HFF-Myc (cell line): ENCODE measurements at places on chromosomes 13 and 19.

GRCh38 chr13:43265028-43265427, 241.6 kb downstream of the DNAJC15 start:
- DNase-seq: no peak

- no peak for DNase-seq
Measured at GRCh38 chr13:32538143-32538620, 413 bp downstream of the N4BP2L2 start.

- DNase-seq: no peak
Measured at GRCh38 chr13:107200491-107200890, 632.6 kb upstream of the ARGLU1 start.

DNA sequence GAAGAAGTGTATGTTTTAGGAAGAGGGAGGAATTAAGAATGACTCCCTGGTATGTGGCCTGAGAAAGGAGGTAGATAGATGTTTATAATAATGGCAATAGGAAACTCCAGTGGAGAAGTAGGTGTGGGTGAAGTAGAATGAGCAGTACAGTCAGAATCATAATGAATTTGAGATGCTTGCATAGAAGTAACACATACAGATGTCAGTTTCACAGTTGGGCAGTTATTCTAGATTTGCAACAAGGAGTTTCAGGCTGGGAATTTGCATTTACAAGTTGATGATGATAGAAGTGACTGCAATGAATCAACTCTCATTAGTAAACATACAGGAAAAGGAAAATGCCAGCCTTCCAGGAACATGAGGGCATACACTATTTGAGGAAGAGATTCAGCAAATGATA, 149.0 kb downstream of the SLITRK1 start:
- DNase-seq: no peak

- no peak for DNase-seq
Measured at GRCh38 chr13:77497835-77498234, 37.7 kb upstream of the SCEL start.

- DNase-seq: no peak
Measured at GRCh38 chr13:80082396-80083080, 258.4 kb downstream of the SPRY2 start.

GRCh38 chr19:51372021-51372648, 319 bp downstream of the NKG7 start:
- DNase-seq: no peak

- DNase-seq: no peak
Measured at GRCh38 chr19:6279620-6279930, 200 bp downstream of the MLLT1 start.

GRCh38 chr13:50378509-50379044, 363.3 kb downstream of the KCNRG start:
- DNase-seq: no peak

GRCh38 chr19:51359294-51359693, 6.9 kb downstream of the ETFB start:
- DNase-seq: no peak

DNA sequence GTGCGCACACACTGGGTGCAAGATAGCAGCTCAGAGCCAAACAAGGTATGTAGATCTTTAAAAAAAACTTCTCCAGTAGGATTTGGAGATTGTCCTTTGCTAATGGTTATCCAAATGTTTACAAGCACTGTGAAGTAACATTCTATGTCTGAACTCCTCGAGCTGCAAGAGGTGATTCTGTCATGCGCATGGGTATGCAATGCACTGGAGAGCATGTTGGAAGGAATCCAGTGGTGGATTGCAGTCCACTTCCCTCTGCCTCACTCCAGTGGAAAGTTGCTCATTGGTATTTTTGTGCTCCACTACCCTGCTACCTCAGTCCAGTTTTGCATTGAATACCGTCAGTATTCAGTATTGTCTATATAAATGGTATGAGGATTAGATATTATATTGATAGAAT, 132.1 kb downstream of the ATP8A2 start:
- DNase-seq: no peak

GRCh38 chr13:63110466-63110865, 1694.8 kb upstream of the PCDH20 start:
- no peak for DNase-seq

GRCh38 chr19:42366673-42367072, 23.4 kb downstream of the CNFN start:
- DNase-seq: no peak

DNA sequence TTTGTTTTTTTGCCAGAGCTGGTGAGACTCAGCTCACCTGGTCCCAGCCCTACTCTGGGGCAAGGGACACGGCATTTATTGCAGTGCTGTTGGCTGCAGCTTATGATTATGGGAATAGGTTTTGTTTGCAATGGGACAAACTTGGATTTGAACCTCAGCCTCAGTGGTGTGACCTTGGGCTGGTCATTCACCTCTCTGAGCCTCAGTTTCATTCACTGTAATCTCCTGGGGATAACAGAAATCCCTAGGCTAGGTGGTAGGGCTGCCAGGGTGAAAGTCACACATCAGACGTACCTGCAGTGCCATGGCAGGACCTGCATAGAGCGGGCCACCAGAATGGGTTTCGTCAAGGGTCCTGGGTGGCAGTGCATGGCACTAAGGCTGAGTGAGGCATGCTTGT, 73.7 kb upstream of the MEDAG start:
- no peak for DNase-seq
